ENCODE measurements at places on chromosomes 5 and 9.

DNA sequence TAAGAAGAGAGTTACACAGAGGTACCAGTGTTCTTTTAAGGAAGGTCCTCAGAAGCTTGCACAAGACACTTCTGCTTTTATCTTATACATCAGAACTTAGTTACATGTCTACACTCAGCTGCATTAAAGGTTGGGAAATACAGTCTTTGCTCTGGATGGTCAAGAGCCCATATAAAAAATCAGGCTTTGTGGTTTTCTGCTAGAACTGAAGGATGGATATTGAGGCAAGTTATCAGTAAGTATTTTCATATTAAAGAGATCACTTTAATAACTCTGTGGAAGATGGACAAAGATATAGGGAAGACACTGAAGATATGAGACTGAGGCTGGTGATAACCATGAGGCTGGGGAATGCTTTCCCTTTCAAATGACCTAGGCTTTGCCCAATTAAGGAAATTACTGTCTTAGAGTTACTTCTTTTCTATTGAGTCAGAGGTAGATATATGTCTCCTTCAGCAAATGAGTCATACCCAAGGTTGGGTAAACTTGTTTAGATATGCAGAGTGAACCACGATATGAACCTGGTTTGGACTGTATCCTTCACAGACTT, 87.0 kb upstream of the TNC start:
- no peak for DNase-seq

DNA sequence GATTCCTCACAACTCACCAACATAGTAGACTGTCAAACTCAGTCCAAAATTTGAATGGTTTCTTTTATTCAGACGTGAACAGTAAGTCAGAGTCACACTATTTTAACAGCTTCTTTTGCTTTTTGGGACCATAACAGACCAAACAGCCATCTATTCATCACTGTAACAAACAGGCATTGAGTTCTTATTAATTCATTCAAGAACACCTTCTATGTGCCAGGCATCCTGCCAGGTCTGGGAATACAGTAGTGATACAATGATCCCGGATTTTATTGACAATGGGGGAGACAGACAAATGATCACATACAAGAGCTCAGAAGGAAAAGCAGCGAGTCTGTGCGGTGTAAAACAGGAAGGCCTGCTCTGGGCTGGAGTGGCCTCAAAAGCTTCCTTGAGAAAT, 153.3 kb upstream of the ERCC6L2 start:
- DNase-seq, result no peak

GRCh38 chr9:133355881-133356357, 368 bp downstream of the SURF1 start:
- DNase-seq, result no peak

DNA sequence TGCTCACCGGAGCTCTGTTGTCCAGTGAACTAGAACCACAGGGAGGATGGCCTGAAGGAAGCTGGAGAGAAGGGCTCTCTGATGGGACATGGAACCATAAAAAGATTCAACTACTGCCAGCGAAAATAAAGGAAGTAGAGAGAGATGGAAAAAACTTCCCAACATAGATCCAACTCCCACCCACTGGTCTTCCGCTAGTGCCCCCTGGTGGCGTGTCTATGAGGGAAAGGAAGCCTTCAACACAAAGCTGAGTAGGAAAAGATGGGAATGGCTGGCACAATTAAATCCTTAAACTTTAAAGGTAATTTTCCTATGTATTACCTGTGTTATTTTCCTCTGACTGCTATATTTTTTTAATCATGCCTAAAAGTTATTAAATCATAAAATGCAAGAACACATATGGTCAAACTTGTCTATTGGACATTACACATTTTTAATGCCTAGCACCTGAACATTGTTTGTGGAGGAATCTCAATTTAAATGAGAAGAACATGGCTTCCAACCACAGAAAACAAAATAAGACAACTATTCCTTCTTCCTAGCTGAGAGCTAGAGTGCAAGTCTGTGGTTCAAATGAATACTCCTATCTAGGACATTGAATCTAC, 51.5 kb downstream of the CEP120 start:
- no peak for DNase-seq

- DNase-seq, result no peak
These were observed 24.9 kb downstream of the CFAP77 start for GRCh38 chr9:132434881-132435280.

- DNase-seq, result no peak
These were observed 126.3 kb upstream of the IRX4 start for GRCh38 chr5:2008851-2009629.

DNA sequence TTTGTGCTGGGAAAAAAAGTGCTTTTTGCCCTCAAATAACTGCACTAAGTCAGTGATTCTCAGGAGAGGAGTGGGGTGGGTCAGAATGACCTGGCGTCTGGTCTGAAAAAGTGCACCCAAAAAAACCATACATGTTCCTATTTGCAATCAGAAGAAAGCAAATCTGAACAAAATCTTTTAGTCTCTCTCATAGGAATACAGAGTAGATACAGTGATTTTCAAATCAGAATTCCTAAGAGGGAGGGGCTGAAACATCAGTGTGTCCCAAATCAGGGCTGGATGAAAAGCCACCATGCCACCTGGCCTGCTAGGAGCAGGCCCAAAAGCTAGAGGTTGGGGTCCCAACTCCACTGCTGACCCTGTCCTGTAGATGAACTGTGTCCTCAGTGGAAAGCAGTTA, 66.8 kb downstream of the RAPGEF1 start:
- no peak for DNase-seq

GRCh38 chr5:44833249-44833648, 24.5 kb downstream of the MRPS30 start:
- no peak for DNase-seq

Data from activated CD4-positive, alpha-beta memory T cell treated with anti-CD3 and anti-CD28 coated beads, Interleukin-2, amount 10 ng/mL, durations not matched to agents 7 days and 5 days (primary cell).